Dermis microvascular lymphatic vessel endothelial cell (primary cell): ENCODE measurements at places on chromosomes 4 and X.

DNA sequence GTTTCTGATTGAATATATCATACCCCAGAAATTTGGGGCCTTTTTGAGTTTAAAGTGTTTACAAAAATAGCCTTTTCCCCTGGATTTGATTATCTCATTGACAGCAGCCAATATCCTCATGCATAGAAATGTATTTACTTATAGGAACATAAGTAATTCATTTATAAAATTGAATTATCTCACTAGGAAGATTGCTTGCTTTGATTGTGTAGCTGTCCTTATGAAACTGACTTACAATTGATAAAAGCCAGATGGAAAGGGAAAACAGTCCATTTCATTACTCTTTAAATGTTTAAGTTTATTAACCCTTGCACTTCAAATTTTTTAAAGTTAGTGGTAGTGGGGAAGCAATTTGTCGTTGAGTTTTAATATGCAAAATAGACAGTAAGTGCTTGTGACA lies 310.2 kb upstream of the TBX22 start:
- DNase-seq, result no peak

DNA sequence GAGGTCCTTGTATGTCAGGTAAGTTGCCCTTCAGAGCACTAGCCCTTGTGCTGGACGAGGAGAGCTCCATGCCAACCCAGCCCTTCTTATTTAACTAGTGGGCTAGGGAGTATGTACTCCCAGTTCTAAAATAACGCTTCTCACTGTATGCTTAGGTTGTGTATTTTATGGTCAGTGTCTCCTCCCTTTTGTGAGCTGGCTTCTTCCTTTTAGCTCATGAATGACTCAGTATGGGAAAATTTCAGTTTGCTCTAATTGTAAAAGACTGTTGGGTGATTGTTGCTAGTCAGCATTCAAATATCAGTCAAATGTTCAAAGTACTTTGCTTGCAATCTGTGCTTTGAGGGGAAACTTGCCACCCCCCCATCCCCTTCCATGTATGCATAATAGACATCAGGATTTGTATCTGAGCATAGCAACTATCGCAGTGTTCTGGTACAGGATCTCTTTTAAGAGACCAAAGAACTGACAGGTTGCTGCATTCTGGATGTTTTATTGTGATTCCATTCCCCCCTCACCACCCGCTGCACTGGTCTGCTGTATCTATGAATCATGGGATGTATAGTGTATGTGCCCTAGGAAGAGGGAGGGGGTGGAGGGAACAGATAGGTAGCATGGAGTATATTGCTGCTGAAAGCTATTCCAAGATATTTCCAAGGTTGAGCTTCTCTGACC lies 34.7 kb downstream of the DLG3 start:
- DNase-seq, result no peak

DNA sequence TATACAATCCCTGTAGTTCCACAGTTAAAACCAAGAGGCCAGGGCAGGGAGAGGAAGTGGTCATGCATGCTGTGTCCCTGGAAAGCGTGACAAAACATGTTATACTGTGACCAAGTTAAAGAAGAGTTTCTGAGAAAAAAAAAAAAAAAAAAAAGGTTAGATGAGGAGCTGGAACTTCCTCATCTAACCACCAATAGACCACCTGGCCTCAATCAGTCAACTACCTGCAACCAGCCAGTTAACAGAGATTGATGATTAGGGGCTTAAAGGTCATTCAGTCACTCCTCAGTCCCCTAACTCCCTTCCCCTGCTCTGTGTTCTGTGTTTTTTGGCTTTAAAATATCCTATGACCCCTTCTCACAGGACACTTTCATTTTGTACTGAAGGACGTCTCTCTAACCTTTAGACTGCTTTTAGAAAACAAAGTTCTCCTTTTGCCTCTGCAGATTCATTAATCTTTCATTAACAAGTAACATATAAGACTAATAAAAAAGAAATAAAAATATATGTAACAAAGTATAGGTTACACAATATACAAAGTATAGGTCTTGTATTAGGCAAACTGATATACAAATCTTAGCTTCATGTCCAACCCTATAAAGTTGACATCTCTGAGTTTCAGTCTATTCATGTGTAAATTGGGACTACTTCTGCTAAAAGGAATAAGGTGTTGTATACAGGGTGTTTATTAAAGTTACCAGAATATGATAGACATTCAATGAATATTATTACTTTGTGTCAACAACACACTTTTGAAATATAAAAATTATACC lies 179.1 kb upstream of the NDST4 start:
- no peak for DNase-seq

DNA sequence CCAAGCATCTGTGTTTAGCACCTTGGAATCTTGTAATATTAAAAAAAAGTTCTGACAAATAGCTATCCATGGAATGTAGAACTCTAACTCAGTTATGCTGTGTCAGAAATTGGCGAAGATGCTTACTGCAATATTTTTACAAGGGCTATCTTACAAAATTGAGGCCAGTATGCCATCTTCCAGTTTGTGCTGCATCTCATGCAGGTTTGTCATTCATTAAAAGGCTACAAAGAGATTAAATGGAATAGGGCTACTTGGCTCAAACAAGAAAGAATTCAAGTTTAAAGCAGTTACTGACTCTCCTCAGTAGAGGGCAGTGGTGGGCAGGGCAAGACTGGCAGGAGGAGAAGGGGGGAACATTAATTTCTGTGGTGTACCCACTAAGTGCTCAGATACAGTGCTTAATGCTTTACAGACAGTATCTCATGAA lies 66.5 kb downstream of the SHROOM4 start:
- peak; percentile 22 for DNase-seq
